ENCODE measurements at places on chromosomes 7 and 10. TPM values are rescaled to one million over a fixed set of nuclear protein-coding genes. Genes with fewer than 3 reads are reported as not detected.

TFR2 gene
- 2.4 TPM for polyA plus RNA-seq

SNCG gene
- polyA plus RNA-seq, result 16.2 TPM

- no peak for DNase-seq
These were observed 241.3 kb upstream of the LRRTM3 start for GRCh38 chr10:66684581-66684980.

DNA sequence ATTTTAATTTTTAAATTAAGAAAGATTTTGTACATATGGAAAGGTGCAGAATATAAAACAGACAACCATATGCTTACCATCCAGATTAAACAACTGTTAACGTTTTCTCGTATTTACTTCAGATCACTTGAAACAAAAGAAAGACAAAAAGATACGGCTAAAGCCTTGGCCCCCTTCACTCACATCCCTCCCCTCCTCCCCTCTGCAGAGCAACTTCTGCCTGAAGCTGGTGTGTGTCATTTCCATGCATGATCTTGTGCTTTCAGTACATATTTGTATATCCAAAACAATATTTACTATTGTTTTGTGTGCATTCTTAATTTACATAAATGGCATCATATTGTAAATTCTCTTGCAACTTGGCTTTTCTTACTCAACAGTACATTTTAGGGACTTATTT is 68.5 kb upstream of the ANKRD1 start:
- DNase-seq, result no peak

DNA sequence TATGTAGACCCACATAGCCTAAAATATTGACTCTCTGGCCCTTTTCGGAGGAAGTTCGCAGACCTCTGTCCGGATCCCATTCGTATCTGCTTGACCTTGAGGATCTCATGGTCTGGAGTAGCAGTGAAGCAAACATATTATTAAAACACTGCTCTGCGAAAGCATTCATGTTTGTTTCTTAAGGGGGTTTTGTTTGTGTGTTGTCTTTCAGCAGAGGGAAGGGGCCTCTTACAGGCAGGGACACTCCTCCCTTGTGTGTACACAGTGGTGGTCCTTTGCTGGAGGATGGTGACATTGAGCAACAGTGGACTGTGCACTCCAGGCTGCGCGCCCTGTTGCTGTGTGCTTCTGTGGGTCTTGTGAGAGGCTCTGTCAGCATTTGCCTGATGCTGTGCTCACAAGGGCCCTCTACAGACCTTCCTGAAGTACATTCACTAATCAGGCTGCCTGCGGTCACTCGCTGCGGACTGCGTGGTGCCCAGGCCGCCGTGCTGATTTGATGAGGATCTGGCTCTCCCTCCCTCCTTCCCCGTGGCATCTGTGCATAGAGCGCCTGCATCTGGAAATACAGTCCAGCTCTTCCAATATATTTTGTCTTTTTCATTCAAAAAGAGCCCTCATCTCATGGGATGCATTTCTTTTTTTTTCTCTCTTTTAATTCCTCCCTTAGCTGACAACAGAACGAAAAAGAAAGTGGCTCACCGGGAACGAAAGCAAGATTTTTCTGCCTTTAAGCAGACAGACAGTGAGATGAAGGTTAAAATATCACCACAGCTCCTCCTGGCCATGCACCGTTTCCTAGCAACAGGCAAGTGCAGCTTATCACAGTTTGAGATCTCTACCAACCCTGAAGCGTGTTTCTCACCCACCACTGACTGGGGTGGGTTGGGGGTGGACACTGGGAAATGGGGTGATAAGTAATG is 135.8 kb downstream of the CNNM2 start:
- DNase-seq, result no peak

DNA sequence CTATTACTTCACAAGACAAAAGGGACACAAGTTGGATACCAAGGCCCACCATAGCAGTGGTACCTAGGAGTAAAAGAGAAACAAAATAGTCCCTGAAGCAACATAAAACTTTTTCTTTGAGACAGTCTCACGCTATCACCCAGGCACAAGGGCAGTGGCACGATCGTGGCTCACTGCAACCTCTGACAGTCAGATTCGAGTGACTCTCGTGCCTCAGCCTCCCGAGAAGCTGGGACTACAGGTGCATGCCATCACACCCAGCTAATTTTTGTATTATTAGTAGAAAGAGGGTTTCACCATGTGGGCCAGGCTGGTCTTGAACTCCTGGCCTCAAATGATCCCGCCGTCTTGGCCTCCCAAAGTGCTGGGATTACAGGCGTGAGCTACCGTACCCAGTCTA is 59.0 kb upstream of the KCNMA1 start:
- no peak for DNase-seq

DNA sequence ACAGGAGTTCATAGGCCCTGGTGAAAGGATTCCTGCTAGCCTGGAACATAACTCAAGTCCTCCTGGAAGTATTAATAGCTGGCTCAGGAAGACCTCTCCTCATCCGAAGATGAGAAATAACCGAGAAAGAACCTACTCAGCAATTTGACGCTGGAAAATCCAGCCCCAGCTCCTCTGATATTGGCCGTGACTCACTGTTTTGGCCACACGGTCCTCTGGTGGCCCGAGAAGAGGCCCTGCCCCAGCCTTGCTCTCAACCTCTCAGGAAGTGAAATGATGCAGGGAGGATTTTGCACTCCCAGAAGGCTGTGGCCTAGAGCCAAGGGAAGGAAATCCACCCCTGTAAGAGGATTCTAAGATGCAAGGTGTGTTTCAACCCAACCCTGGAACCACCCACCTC is 121.6 kb downstream of the MTPAP start:
- DNase-seq, result no peak

DNA sequence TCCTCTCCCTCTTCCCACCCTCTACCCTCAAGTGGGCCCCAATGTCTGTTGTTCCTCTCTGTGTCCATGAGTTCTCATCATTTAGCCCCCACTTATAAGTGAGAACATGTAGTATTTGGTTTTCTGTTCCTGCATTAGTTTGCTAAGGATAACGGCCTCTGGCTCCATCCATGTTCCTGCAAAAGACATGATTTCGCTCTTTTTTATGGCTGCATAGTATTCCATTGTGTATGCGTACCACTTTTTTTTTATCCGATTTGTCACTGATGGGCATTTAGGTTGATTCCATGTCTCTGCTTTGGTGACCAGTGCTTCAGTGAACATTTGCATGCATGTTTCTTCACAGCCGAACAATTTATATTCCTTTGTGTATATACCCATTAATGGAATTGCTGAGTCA is 51.7 kb upstream of the ATP6V0A4 start:
- DNase-seq, result no peak

All from left renal cortex interstitium (tissue), 4 donors.